ENCODE measurements at places on chromosomes 6 and 20. TPM values are rescaled to one million over a fixed set of nuclear protein-coding genes. Genes with fewer than 3 reads are reported as not detected.

DNA sequence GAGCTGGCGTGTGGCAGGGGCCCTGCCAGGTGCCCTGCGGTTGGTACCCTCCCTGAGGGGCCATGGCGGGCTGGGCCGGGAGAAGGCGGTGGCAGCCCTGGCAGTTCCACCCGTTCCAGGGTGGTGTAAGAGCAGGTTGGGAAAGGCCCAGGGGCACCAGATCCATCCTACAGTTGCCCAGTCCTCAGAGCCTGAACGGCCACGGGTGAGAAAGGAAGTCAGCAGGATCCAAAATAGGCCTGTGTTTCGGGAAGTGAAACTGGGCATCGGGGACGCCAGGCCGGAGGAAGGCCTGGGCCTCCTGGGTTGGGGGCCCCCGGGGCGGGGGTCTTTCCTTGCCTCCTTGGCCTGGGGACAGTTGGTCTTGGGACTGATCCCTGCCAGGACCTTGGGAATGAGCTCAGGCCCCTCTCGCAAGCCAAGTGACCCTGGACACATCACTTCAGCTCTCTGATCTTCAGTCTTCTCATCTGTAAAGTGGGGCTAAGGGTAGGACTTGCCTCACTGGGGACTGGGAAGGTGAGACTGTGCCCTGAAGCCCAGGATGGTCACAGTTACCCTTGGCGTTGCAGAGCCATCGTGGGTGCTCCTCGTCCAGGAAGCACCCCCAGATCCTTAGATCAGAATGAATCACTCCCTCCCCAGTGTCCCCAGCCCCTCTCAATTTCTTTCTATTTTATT lies 18.1 kb upstream of the NOL4L start:
- DNase-seq = no peak

DNA sequence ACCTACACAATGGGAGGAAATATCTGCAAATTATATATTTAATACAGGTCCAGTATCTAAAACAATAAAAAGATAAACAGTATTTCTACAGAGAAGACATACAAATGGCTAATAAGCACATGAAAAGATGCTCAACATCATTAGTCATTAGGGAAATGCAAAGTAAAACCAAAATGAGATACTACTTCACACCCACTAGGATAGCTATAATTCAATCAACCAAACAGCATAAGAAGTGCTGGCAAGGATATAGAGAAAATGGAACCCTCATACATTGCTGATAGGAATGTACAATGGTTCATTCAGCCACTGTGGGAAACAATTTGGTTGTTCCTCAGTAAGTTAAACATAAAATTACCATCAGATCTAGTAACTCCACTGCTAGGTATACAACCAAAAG lies 48.7 kb downstream of the NUDT3 start:
- no peak for DNase-seq

GRCh38 chr6:130161683-130162404 lies 60.9 kb downstream of the SAMD3 start:
- no peak for DNase-seq

DNA sequence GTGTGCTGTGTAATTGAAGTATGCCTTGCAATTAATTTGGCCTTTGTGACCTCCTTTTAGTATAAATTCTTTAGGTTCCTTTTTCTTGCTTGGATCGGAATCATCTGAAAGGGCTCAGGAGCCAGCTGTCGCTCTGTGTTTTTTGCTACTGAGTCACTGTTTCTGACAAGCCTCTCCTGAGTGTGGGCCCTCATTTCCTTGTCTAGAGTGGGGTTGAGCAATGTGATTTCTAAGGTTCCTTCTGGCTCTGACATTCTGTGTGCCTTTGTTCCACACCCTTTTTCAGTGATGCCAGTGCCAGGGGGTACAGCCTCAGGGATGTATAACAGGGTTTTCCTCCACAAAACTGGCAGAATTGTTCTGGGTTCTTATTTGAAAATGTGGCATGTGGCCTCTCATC lies 26.5 kb downstream of the DAAM2 start:
- DNase-seq = peak; percentile 83

DNA sequence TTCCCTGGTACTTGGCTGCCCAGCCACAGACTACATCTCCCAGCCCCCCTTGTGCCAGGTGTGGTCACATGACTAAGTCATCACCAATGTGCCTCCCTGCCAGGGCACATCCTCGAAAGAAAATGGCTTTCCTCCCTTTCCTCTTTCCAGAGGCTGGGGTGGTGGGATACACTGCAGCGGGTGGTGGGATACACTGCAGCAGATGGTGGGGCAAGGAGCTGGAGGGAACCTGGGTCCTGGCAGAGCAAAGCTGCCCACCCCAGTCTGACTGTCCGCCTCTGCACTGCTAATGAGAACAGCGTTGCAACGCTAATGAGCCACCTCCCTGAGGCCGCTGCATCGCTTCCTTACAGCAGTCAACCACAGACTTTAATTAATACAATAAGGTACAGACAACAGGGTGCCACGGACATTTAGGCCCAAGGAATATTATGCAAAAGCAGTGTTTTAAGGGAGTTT lies 125.3 kb downstream of the PREX1 start:
- no peak for DNase-seq

GRCh38 chr6:21225912-21226311 lies 367.6 kb upstream of the SOX4 start:
- no peak for DNase-seq

DNA sequence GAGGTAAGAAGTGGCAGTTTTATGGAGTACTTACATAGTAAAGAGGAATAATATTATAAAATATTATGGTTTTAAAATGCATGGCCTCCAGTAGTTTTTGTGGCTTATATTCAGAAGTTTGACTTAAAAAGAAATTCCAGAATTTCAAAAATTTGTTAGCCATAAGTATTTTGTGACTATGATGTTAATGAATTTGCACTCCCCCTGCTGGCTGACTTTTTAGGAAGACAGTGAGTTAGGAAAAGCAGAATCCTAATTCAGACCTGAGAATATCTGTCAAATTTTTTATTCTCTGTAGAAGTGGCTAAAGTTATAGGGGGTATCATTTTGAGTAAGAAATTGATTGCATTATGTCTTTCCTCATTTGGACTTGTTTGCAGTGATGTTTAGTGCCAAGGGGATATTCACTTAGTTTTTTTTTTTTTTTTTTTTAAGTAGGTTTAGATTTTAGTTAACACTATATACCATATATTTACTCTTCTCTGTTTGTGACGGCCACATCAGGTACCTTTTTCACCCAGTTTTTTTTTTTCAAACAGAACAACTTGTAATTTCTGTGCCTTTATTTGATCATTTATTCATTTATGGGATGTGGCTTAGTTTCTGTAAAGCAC lies 40.8 kb downstream of the ZFAND3 start:
- DNase-seq = peak; percentile 47

- peak; percentile 69 for DNase-seq
Observed at GRCh38 chr6:63839485-63839884, 203.9 kb downstream of the PHF3 start.

- DNase-seq = no peak
Observed at GRCh38 chr6:75484535-75484934, 9.1 kb downstream of the FILIP1 start.

DNA sequence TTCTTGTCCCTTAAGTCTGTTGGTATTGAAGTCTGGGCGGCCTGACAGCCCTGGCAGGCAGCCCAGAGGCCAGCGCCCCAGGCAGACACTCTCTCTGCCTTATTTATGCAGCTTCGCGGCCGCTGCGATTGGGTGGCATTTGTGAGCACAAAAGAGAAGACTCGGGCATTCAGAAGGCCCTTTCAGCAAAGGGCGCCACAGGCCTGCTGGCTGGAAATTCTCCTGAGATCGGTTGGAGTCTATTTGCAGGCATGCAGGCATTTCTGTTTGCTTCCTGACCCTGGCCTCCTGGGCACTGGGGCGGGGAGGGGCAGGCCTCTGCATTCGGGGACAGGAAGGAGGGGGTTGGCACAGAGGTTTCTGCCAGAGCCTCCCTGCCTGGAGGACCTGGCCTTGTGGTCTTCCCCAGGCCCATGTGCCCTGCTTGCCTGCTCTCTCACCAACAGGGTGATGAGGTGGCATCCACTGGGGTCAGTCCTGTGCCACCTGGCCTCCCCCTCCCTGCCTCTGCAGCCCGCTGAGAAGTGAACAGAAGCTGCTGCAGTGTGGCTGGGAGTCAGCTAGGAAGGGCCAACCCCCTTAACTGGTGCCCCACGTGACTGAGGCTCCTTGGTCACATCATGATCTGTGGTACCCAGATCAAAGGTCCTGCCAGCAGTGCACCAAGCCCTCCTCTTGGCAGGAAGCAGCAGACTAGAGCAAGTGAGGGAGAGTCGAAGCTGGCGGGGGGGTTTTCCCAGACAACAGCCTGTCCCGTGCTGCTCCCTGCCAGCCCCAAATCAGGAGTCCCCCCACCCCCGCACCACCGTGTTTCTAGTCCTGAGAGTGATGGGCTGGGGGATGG lies 16.6 kb upstream of the CCDC167 start:
- DNase-seq = no peak

- DNase-seq = no peak
Observed at GRCh38 chr20:15674253-15675060, 898.8 kb downstream of the KIF16B start.

GRCh38 chr6:166192136-166192535 lies 24.5 kb upstream of the TBXT start:
- no peak for DNase-seq

DNA sequence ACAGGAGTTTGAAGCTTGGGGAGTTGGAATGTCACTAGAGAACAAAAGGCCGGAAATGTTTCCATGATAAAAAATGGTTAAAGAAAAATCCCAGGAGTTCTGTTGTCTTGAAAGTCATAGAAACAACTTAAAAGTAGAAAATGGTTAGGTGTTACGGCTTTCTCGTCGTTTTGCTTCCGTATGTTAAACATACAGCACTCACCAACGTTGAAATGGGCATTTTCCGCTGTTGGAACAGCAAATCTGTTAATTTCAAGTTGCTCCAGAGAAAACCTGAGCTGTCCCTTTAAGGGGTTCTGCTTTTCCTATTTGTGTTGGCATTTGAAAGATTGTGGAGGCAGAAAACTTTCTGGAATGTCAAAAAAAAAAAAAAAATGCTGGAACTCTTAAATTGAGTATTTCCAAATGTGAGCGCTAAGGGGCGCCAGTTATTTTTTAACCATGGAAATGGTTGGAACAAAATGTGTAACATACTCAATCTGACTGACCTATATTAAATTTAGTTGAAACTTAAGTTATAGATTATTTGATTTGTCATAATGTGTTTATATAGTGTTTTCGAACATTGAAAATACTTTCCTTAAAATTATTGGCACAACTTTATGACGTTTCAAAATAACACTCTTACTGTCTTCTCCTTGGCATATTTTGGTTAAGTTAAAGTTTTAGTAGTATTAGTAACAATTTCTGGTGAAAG lies 2.2 kb downstream of the QKI start:
- peak; percentile 87 for DNase-seq

- DNase-seq = no peak
Observed at GRCh38 chr6:118856301-118856700, 37.7 kb upstream of the ASF1A start.

DNA sequence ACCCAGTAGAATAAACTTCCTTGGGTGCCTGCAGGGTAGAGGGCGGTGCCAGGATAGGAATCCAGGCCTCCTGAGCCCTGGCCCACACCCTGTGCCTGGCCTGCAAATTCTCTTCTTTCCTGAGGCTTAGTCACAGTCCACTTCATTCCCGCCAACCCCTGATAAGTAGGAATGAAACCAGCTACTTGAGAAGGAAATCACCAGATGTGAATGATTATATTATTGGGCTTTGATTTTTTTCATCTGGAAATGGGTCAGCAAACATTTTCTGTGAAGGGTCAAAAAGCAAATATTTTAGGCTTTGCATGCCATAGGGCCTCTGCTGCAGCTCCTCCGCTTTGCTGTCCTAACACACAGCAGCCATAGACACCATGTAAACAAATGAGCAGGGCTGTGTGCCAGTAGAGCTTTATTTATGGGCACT lies 50.2 kb downstream of the STK35 start:
- no peak for DNase-seq

DNA sequence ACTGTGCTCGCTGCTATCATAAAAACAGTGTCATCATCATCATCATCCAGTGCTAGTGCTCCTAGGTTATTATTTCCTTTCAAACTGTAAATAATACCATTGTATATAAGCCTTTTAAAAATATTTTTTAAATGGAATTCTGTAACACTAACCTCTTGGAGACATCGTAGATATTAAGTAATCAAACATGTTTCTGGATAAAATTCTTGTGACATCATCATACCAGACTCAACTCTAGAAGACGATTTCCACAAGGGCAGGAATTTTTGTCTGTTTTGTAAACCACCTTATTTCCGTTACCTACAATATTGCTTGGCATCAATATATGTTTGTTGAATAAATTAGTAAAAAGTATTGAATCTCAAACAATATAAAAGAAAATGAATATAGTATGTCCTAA lies 40.4 kb downstream of the EPB41L2 start:
- no peak for DNase-seq

DNA sequence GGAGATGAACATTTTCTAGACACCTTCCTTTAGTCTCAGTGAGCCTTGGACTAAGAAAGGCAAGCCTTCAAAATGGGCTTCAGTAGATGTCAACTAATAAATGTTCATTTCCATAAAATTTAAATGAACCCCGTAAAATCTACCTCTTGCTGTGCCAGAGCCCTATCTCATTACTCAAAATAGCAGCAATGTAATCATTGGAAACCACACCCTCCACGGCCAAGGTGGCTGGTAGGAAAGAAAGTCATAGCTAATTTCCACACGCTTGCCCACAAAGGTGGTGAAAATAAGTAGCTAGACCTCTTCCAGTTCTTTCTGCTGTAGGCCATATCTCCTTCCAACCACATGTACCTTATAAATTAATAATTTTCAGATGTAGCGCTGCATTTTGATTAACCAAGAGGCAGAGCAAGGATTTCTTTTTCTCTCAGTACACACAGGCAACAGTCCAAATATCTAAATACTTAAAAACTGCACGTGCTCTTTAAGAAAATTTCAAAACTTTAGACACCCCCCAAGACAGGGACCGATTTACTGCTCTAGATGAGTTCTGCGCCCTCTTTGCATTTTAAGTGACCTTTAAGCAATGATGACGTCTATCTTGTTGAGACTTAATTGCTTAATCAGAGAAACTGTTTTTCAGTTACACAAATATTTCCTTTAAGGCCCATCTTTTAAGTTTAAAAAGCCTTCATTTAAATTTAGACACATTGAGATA lies 290.8 kb downstream of the ZNF217 start:
- DNase-seq = no peak

- DNase-seq = peak; percentile 67
Observed at GRCh38 chr6:68634726-68635411, at the start of gene ADGRB3. ADGRB3 (plus strand) TSS chr6:68635282; CDS start chr6:68638676, 3,394 bp downstream.

- DNase-seq = peak; percentile 90
Observed at GRCh38 chr6:53547811-53548496, 3.1 kb upstream of the GCLC start.

- DNase-seq = no peak
Observed at GRCh38 chr6:151005164-151005563, 139.7 kb downstream of the MTHFD1L start.

GRCh38 chr6:14573267-14573666 lies 455.7 kb downstream of the CD83 start:
- DNase-seq = no peak

Gene RSPO3
- not detected for total RNA-seq

Gene ACTL10
- 0.96 TPM for total RNA-seq

Gene PNPLA1
- not detected for total RNA-seq

Gene ZNF334
- 0.11 TPM for total RNA-seq

Gene DEFB118
- not detected for total RNA-seq

Gene LCA5
- 3.6 TPM for total RNA-seq

Gene DXO
- total RNA-seq = 19.1 TPM

Gene CASP8AP2
- 17.6 TPM for total RNA-seq

Gene CPNE5
- total RNA-seq = not detected

Gene SAPCD1
- 1.5 TPM for total RNA-seq
